ENCODE measurements at places on chromosomes 5 and 9.

GRCh38 chr5:168328814-168329213, 37.4 kb downstream of the WWC1 start:
- DNase-seq, result no peak

- no peak for DNase-seq
These were observed 21.8 kb upstream of the ADCY2 start for GRCh38 chr5:7374186-7374585.

- DNase-seq, result no peak
These were observed 93.4 kb downstream of the LMX1B start for GRCh38 chr9:126707083-126707482.

DNA sequence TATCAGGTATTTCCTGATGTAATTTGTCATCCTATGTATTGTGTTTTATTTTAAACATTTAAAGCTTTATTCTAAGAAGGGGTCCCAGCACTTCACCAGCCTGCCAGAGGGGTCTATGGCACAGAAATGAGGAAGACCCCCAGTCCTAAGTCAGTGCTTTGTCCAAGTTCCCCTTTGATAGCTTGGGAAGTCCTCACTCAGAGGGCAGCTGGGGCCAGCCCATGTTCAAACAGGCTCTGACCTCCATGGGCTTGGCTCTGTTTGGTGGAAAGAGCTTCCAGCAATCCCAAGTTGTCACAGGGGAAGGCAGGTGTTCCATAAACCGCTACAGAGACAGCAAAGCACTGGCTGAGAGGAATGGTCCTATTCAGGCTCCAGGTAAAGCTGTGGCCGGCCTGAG, 26.6 kb upstream of the AKNA start:
- DNase-seq, result no peak

GRCh38 chr5:160353379-160353778, 17.0 kb downstream of the C1QTNF2 start:
- DNase-seq, result no peak

DNA sequence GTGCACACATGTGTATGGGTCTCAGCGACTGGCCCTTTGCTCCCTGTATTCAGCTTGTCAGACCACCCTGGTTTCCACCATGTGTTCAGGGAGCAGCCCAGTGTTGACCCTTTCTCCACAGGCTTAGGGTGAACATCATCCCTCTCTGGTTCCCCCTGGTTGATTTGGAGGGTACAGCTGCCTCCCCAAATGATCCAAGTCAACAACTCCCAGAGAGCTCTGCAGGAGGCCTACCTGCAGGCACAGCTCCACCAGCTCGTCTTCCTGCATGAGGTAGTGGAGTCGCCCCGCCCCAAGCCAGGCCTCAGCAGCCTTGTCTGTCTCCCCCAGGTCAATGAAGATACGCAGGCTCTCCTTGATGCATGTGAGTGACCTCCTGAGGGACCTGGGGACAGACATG, 50.5 kb downstream of the SH3TC2 start:
- DNase-seq, result no peak

GRCh38 chr9:124342776-124343485, 72.3 kb downstream of the PSMB7 start:
- no peak for DNase-seq

DNA sequence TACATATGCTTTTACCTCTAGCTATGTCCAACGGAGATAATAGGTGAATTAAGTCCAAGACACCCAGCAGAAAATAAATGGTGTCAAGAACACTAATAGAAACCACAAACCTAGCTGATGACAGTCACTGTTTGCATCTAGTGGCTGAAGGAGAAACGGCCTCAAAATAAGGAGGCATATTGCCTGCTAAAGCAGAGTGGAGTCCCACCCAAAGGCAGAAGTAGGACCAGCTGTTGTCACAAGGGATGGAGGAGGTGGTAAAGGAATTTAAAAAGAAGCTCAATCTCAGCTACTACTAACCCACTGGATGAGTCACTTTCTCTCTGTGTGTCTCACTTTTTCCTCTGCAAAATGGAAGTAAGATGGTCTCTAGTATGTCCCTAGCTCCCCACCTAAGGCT, 224.3 kb downstream of the GRIA1 start:
- DNase-seq, result no peak

Data from activated T-cell treated with anti-CD3 and anti-CD28 coated beads, Interleukin-2, amount 50 U/mL, for 1 hour (primary cell).